Placental pericyte (primary cell): ENCODE measurements at places on chromosomes 13 and 19. TPM values are rescaled to one million over a fixed set of nuclear protein-coding genes. Genes with fewer than 3 reads are reported as not detected.

Gene ZNF730
- total RNA-seq = 0.88 and 1.6 TPM in 2 replicates

Gene CEACAM21
- not detected in 2 replicates for total RNA-seq

Gene ADPRHL1
- total RNA-seq = 3.3 and 9.2 TPM in 2 replicates

Gene OVOL3
- total RNA-seq = not detected in 2 replicates

Gene CDX2
- total RNA-seq = not detected in 2 replicates

Gene CYP4F8
- total RNA-seq = not detected in 2 replicates

Gene SIGLEC12
- total RNA-seq = not detected in 2 replicates

Gene APC2
- 0.14 and 0.22 TPM in 2 replicates for total RNA-seq

Gene ZSCAN22
- 3.3 and 5.4 TPM in 2 replicates for total RNA-seq

Gene POU2F2
- 11.6 and 17.3 TPM in 2 replicates for total RNA-seq

Gene ICAM5
- total RNA-seq = 11.6 and 16.2 TPM in 2 replicates

Gene ZNF486
- total RNA-seq = 8.8 and 8.9 TPM in 2 replicates

Gene ITGBL1
- 69.4 and 71.8 TPM in 2 replicates for total RNA-seq

Gene CGB3
- not detected in 2 replicates for total RNA-seq

Gene TOMM40
- total RNA-seq = 65.9 and 144 TPM in 2 replicates

Gene ZNF575
- total RNA-seq = 0.14 and 0.44 TPM in 2 replicates

Gene FCHO1
- 0.72 and 1.3 TPM in 2 replicates for total RNA-seq

Gene CYP4F2
- total RNA-seq = not detected in 2 replicates

Gene ZNF223
- total RNA-seq = 4.2 and 6.8 TPM in 2 replicates

Gene ZNF491
- total RNA-seq = 0.22 and 1.6 TPM in 2 replicates

Gene LGALS14
- total RNA-seq = not detected in 2 replicates

Gene MICOS13
- total RNA-seq = 23.6 and 25.3 TPM in 2 replicates

Gene MRPL57
- 10.1 and 19.3 TPM in 2 replicates for total RNA-seq

Gene TEX101
- total RNA-seq = not detected in 2 replicates

Gene SULT2B1
- 0.22 TPM in 1 of 2 replicates, not detected in the other for total RNA-seq

Gene FUT1
- under 0.01 TPM in 2 replicates for total RNA-seq

Gene CCNE1
- 5.3 and 8.6 TPM in 2 replicates for total RNA-seq

Gene TINCR
- total RNA-seq = 0.22 and 0.57 TPM in 2 replicates

Gene LSR
- 0.22 and 1.9 TPM in 2 replicates for total RNA-seq

Gene WBP4
- total RNA-seq = 5.5 and 6.0 TPM in 2 replicates

Gene TMEM259
- total RNA-seq = 119 and 132 TPM in 2 replicates

Gene ZNF284
- 1.5 and 3.1 TPM in 2 replicates for total RNA-seq

Gene ZNF534
- total RNA-seq = 0.44 and 0.57 TPM in 2 replicates

Gene C19orf18
- total RNA-seq = 0.14 and 0.44 TPM in 2 replicates
